ENCODE measurements at places on chromosomes 5 and 9. TPM values are rescaled to one million over a fixed set of nuclear protein-coding genes. Genes with fewer than 3 reads are reported as not detected.

Gene CERCAM
- total RNA-seq = 22.8 TPM

Gene MCTP1
- total RNA-seq = 47.9 TPM

- no peak for DNase-seq
Observed at GRCh38 chr9:75894566-75894965, 4.1 kb downstream of the PCSK5 start.

DNA sequence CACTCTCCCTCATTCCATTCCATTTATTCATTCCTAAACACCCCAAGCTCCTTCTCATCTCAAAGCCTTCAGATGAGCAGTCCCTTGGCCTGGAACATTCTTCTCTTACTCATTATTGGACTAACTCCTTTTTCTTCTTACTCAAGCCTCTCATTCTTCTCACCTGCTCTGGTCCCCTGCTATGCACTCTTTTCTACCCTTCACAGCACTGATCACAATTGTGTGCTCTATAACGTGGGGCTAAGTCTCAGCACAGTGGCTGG lies 212.4 kb downstream of the MAPKAP1 start:
- no peak for DNase-seq

Gene TRIM14
- 17.4 TPM for total RNA-seq

- no peak for DNase-seq
Observed at GRCh38 chr9:119114681-119115080, 254.6 kb downstream of the BRINP1 start.

Gene EDIL3
- 22.3 TPM for total RNA-seq

DNA sequence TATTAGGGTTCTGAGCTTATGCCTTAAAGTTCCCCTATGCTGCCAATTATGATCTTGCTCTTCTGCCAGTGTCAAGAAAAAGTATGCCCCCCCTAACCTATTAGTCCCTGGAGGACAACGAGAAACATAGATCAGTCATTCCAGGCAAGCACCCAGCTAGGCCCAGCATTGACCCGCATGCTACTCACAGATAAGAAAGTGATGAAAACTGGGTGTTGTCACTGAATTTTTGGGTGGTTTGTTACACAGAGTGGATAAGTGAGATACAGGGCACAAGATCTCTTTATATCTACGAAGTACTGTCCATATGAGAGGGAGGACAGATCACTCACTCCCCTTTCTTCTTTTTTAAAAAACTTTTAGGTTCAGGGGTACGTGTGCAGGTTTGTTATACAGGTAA lies 6.4 kb upstream of the TEX48 start:
- no peak for DNase-seq
